ENCODE measurements at places on chromosomes 7 and 10. TPM values are rescaled to one million over a fixed set of nuclear protein-coding genes. Genes with fewer than 3 reads are reported as not detected.

The NEUROG3 gene
- not detected for total RNA-seq

The PPP1R17 gene
- not detected for total RNA-seq

DNA sequence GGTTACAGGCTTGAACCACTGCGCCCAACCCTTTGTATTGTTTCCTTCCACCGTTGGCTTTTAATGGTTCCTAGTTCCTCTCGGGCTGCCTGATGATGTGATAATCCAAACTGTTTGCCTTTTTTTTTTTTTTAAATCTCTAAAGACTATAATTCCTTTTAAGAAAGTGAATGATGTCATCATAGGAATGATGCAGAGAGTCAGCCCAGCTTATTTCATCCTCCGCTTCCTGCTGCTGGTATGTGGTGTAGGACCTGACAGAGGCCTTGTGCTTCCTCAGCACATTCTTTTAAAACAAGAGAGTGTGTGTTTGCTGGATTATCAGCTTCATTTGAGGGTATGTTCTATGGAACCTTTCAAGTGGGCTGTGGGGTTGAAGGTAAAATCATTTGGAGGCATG is 241.4 kb downstream of the LRMDA start:
- no peaks in the 10 kb centered on the region for H3K36me3 ChIP-seq
- DNase-seq: no peak
- H3K27me3 ChIP-seq: peaks cover 14% of the 10 kb centered on the region
- H3K4me3 ChIP-seq: no peak overlapping the region

DNA sequence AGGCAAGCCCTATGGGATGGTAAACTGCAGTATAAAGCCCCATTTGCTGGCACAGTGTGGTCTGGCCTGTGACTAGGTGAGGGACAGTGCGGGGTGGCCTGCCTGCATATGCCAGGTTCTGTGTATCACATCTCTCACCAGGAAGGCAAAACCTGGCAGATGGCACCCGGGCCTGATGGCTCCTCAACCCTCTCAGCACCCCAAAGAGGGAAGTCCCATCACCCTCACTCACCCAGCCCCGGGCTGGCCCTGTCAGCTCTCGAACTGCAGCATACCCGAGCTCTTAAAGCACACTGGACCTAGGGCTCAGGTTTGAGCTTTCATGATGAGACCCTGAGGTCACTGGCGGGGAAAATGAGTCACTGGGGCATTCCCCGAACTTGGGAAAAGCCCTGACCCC is 130.5 kb downstream of the LHPP start:
- no peaks in the 10 kb centered on the region for H3K27me3 ChIP-seq
- H3K27ac ChIP-seq: no peak overlapping the region
- H3K36me3 ChIP-seq: no peaks in the 10 kb centered on the region
- no peak for DNase-seq
- no peak overlapping the region for H3K4me3 ChIP-seq
- H3K4me1 ChIP-seq: peaks cover 22% of the 10 kb centered on the region

- H3K4me3 ChIP-seq: no peak overlapping the region
- DNase-seq: no peak
These were observed 7.5 kb upstream of the PODXL start for GRCh38 chr7:131563918-131564317.

DNA sequence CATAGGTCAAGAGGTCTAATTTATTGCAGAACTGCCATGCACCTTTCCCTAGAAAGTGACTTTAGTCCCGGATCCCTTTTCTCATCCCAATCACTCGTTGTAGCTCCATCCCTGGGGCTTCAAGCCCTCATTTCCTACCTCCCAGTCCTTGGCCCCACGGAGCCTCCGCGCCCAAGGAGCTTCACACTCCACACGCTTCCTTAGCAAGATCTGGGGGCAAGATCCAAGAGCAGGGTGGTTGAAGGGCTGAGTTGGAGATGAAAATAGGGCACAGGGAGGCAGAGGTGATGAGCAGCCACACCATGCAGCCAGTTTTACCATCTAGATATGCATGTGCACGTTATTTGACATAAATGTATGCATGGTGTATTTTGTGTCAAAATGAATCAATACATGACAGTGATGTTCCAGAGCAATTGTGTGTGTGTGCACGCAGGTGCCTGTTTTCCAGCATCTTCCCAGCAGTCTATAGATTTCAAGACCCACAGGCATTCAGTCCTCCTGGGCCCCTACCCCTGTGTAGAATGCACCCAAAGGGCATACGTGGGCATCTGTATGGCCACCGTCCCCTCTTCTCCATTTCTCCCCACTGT is 6.0 kb upstream of the TRPV6 start:
- DNase-seq: no peak
- no peak overlapping the region for H3K4me3 ChIP-seq
- H3K36me3 ChIP-seq: no peaks in the 10 kb centered on the region
- peaks cover 15% of the 10 kb centered on the region for H3K27me3 ChIP-seq

Data from HCT116 (cell line).